RWPE2 (cell line): ENCODE measurements at places on chromosomes 7 and 10.
A peak's percentile ranks its signal among the peaks of the same experiment; 100 is the strongest.

GRCh38 chr7:21030237-21030871, 243.7 kb upstream of the SP8 start:
- H3K27me3 ChIP-seq: no peaks in the 10 kb centered on the region
- no peaks in the 10 kb centered on the region for H3K36me3 ChIP-seq
- H3K27ac ChIP-seq: no peak overlapping the region
- no peak for DNase-seq

- H3K36me3 ChIP-seq: no peaks in the 10 kb centered on the region
- no peaks in the 10 kb centered on the region for H3K4me1 ChIP-seq
- DNase-seq: no peak
These were observed 194.9 kb upstream of the PRSS58 start for GRCh38 chr7:142452791-142453190.

- H3K4me1 ChIP-seq: no peaks in the 10 kb centered on the region
- H3K27ac ChIP-seq: no peak overlapping the region
- H3K36me3 ChIP-seq: no peaks in the 10 kb centered on the region
- H3K4me3 ChIP-seq: no peak overlapping the region
- no peaks in the 10 kb centered on the region for H3K27me3 ChIP-seq
These were observed 492.9 kb downstream of the PTPRN2 start for GRCh38 chr7:158094671-158095226.

GRCh38 chr7:19378345-19378714, 233.1 kb upstream of the FERD3L start:
- no peak overlapping the region for H3K4me3 ChIP-seq
- H3K27ac ChIP-seq: no peak overlapping the region
- H3K36me3 ChIP-seq: no peaks in the 10 kb centered on the region
- no peaks in the 10 kb centered on the region for H3K27me3 ChIP-seq
- no peaks in the 10 kb centered on the region for H3K4me1 ChIP-seq
- DNase-seq: no peak

GRCh38 chr7:41222746-41223145, 480.1 kb downstream of the INHBA start:
- no peak for DNase-seq
- peak overlapping the region; percentile 94 for H3K27ac ChIP-seq
- H3K36me3 ChIP-seq: no peaks in the 10 kb centered on the region
- no peak overlapping the region for H3K4me3 ChIP-seq
- H3K27me3 ChIP-seq: no peaks in the 10 kb centered on the region
- peaks cover 31% of the 10 kb centered on the region for H3K4me1 ChIP-seq

GRCh38 chr10:4816966-4817365, 9.0 kb upstream of the AKR1E2 start:
- peaks cover 11% of the 10 kb centered on the region for H3K4me1 ChIP-seq
- DNase-seq: no peak
- no peak overlapping the region for H3K4me3 ChIP-seq

DNA sequence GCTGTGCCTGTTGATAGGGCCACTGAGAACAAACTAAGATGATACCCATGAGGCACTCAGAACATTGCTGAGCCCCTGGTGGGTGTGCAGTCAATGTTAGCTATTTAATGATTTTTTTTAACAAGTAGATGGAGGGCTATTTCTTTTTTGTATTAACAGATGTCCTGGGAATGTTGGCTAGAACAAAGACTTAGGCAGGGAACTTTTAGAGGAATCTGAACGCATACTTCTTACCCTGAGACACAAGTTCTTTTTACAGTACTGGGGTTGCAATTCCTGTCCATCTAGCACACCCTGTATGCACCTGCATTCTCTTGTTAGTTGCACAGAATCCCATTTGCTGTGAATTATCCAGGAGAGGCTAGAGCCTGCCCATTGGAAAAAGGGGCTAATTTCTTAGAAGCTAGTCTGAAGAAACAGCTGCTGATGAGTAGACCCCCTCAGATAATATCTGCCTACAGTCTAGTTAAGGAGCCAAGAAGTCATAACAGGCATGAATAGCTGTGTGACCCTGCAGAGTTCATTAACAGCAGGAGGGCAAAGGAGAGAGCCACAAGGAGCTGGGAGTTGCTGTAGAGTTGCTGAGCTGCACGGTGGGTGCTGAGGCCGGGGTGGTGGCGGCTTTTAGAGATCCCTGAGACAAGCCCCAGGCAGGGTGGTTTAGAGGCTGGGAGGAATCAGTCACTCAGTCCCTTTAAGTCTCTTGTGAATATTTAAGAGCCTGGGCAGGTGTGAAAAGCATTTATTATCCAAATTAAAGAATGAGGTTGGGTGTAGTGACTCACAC, 103.7 kb upstream of the FZD8 start:
- DNase-seq: no peak
- H3K4me3 ChIP-seq: no peak overlapping the region

DNA sequence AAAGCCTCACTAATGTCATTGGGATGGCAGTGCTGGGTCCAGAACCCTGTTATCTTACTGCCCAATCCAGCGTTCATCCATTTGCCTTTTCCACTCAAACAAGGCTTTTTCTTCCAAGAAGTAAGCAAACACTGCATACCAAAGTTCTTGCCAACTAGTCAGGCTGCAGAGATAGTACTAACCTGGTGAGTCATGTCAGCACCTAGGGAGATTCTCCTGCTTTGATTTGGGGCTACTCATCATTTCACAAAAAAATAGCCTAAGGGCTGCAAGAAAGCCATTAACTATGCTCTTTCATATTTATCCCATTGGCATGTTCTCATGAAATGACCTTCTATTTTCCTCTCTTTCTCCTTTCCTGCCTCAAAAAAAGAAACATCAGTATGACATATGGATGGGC, 142.6 kb downstream of the TWIST1 start:
- H3K4me3 ChIP-seq: no peak overlapping the region
- peaks cover 54% of the 10 kb centered on the region for H3K4me1 ChIP-seq
- peak overlapping the region; percentile 85 for H3K27ac ChIP-seq
- no peaks in the 10 kb centered on the region for H3K27me3 ChIP-seq
- peak; percentile 74 for DNase-seq

GRCh38 chr7:131924857-131925256, 368.4 kb upstream of the PODXL start:
- no peaks in the 10 kb centered on the region for H3K27me3 ChIP-seq
- H3K27ac ChIP-seq: no peak overlapping the region
- H3K36me3 ChIP-seq: no peaks in the 10 kb centered on the region
- DNase-seq: no peak
- peak overlapping the region; percentile 18 for H3K4me3 ChIP-seq

GRCh38 chr7:33339074-33339790, 209.9 kb downstream of the BBS9 start:
- H3K27ac ChIP-seq: no peak overlapping the region
- H3K27me3 ChIP-seq: no peaks in the 10 kb centered on the region
- DNase-seq: no peak
- H3K4me3 ChIP-seq: no peak overlapping the region
